ENCODE measurements at places on chromosomes 4 and X. TPM values are rescaled to one million over a fixed set of nuclear protein-coding genes. Genes with fewer than 3 reads are reported as not detected.

DNA sequence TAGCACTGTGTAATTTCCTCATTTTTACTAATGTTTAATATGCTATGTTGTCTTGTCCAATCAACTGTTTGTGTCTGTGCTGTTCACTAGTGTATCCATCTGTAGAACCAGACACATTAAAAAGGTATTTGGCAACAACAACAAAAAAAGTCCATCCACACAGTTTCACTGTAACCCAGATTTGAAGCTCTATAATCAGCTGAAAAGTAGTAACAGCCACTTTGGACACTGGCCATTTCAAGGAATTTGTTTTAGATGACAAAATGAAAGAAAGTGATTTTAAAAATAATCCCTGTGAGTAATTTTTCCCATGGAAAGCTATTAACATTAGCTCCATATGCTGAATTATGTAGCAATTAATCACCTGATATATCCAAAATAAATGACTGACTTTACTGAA is 2.2 kb upstream of the FBXL5 start:
- no peak for DNase-seq

The NAP1L5 gene
- 5.4 TPM for total RNA-seq

GRCh38 chr4:55347610-55348228 is 1.7 kb downstream of the SRD5A3 start:
- DNase-seq, result peak; percentile 11

GRCh38 chr4:122005064-122005755 is 53.4 kb upstream of the TRPC3 start:
- no peak for DNase-seq

DNA sequence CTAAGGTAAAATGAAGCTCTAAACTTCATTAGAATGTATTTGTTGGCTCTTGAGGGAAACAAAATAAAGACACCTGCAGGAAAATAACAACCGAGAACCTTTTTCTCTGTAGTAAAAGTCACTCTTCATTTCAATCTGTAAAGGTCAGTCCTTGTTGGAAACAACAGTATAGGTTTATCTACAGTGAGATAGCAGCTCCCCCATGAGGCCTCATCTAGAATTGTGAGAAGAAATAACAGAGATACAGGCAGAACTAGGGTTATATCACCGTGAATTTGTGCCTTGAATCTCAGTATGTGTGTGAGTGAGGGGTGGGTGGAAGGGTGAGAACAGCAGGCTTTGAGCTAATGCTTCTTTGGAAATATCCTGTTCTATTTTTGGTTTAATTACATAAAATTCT is 107.8 kb upstream of the FMR1 start:
- DNase-seq, result peak; percentile 61

GRCh38 chr4:165872461-165873297 is at the start of gene TLL1:
Gene TLL1, plus strand, starts transcription at chr4:165873237. Its CDS starts 668 bp downstream, at chr4:165873905.
- peak; percentile 87 for DNase-seq

DNA sequence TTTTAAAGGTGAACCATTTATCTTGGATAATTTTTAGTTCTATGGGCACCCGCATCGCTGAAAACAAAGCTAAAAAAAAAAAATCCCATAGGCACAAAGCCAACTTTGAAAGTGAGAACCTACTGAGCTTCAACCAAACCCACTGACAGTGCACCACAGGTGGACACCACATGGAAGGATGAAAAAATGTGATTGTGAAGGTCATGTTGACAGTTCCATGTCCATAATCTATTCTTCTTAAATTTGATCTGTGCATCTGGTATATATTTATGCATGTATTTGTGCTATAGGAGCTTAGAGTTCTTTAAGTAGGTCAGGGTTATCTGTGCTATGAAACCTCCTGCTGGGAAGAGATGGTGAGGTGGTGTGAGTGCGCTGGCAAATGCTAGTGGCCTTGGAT is 374.3 kb downstream of the SPRY1 start:
- no peak for DNase-seq
